ENCODE measurements at places on chromosomes 2 and 18.

DNA sequence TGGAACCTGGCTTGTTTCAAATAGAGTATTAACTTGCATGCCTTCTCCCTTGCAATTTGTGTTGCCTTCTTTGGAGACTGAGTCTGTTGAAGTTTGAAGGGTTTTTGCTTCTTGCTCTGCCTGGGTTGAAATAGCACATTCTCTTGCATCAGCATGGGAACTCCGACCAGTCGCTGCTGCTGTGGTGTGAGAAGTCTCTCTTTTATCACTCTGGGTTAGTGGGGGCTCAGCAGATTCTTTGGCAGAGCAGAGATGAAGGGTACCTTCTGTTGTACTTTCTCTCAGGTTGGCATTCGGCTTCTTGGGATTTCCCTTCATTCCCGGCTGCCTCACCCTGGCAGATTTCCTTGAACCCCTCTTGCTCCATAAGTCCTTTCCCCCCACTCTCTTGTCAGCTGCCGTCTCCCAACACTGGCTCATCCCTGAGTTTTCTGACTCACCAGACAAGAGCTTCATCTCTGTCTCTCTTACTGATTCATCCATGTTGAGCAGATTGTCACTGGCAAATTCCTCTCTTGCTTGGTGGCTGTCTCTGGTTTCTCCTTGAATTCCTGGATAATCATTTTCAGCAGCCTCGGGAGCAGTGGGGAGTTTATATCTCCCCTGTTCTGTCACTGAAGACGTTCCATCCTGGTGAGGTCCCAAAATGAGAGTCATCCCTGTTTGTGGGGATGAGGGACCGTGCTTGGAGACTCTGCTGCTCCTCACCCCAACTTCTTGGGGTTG, 49.9 kb downstream of the ALPK2 start:
- DNase-seq: no peak

GRCh38 chr2:30236591-30237238, 5.4 kb downstream of the LBH start:
- no peak for DNase-seq

GRCh38 chr18:25810736-25811135, 279.7 kb downstream of the SS18 start:
- no peak for DNase-seq

DNA sequence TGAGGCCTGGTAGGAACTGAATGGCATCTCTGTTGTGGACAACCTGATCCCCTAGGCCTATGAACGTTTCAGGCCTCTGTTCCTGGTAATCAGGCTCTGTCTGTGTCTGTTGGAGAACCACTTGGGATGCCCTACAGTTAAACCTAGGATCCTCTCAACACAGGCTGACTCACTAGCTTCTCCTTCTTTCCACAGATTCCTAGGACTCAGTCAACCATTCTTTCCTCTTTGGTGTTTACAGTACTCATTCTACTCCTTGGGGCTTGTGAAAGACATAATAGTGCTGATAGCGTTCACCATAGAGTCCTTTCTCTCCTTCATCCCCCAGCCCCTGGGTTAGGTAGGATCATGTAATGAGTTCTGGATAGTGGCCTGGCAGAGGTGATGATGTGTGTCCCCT, 544.3 kb downstream of the METTL4 start:
- DNase-seq: no peak

DNA sequence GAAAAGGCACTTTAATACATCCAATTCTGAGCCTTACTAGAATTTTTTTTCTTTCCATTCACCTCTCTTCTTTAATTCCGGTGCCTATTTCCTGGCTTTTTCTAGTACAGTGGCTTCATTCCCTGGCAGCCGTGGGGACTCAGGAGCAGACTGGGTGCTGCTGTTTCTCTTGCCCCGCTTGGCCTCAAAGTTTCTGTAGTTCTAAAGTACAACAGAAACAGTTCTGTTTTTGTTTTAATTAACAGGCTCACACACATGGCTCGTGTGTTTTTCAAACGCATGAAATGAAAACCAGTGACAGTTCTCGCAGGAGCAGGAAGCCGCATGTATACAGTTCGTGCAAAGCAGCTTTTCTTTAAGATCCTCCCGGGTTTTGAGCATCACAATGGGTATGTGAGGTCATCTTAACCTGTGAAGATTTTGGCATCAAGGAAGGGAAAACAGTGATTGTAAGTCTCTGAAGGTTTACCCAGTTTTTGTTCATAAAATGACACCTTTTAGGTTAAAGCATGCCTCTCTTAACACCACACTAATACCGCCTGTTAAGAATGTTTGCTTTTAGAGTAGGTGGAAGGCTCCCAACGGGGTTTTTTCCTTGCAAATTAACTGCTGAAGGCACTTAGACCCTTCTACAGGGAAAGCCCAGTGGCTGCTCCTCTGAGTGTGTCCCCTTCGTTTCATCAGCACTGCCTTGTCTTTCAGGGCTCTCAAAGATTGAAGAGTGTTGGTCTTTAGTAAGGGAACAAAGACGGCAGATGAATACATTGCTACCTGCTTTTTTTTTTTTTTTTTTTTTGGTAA, 5.8 kb downstream of the FZD7 start:
- DNase-seq: no peak

GRCh38 chr18:31549416-31549815, 42.3 kb upstream of the TTR start:
- DNase-seq: no peak

DNA sequence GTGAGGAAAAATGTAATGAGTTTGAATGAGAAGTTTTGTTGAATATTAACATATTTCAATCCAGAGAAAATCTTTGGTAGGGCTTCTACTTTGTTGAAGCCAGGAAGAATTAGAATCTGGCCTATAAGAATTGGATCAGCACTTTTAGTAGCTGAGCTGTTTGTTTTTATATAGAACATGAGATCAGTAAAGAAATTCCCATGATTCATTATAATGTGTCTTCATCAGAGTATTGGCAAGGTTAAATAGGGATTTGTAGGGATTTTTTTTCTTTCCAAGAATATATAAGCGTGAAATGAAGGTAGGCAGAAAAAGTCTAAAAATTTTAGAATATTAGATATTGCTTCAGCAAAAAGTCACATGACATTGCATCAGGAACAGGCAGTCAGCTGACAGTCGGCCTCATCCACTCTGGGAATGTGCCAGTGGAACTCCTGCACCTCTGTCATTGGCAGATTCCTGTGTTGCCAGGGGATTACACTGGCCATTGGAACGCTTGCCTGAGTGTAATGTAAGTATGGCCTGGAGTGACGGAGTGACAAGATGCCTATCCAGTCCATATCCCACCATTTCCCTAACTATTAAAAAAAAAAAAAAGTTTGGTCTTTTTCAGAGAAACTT, 60.6 kb downstream of the SERTAD2 start:
- no peak for DNase-seq

- no peak for DNase-seq
These were observed 3.7 kb upstream of the ESPNL start for GRCh38 chr2:238096311-238097011.

- no peak for DNase-seq
These were observed 388 bp downstream of the DTNA start for GRCh38 chr18:34710458-34710914.

- no peak for DNase-seq
These were observed 127.5 kb upstream of the TNP1 start for GRCh38 chr2:216987252-216987821.

DNA sequence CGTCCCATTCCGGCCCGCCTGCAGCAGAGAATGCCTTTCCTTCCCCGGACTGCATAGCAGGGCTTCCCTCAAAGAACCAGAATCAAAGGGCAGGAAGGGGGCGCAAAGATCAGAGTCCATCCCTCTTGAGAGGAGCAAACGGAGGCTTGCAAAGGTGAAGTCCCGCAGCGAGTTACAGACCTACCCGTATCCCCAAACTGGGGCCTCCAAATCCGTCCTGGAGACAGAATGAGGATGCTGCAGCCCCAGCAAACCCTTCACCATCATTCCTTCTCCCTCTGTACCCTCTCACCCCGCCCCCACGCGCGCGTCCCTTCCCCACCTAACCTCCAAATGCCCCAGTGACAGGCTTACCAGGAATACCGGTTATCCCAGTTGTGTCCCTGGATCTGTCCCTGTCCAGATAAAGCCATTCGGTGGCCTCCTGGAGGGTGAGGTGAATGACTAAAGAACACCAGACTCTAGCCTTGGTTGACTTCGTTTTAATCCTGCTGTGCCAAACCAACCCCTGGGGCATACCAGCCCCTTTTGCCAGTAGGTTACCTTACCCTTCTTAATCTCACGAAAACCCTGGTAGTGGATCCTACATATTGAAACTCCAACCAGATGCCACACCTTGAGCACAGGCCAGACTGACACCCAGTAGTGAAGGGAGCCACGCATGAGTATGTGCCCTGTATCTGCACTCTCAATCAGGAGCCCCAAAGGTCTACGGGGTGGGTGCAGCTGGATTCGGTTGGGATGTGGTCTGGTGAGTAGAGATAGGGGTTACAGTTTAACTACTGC, 961 bp upstream of the SLC40A1 start:
- no peak for DNase-seq

GRCh38 chr2:215365184-215365658, 53.4 kb downstream of the ATIC start:
- DNase-seq: no peak

- peak; percentile 10 for DNase-seq
These were observed 183.9 kb upstream of the KLHL14 start for GRCh38 chr18:32956591-32957315.

- DNase-seq: no peak
These were observed 20.1 kb upstream of the FN1 start for GRCh38 chr2:215455958-215456357.

GRCh38 chr18:70296289-70296688, 7.4 kb downstream of the SOCS6 start:
- DNase-seq: no peak

DNA sequence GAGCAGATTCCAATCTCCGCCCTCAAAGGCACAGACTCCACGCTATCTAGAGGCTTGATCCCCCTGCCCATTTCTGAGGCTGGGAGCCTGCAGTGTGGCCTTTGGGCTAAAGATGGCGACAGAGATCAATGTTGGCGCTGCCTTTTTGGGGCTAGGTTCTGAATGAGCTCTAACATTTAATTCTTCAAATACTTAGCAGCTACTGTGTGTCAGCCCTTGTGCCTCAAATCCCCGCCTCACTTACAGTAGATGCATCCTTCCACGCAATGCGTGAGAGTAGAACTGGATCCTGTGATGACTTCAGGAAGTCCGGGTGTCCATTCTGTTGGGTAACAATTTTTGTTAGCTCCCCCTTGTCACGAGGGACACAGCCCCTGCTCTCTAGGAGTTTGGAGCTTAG, 12.4 kb downstream of the IL1F10 start:
- DNase-seq: peak; percentile 26

- no peak for DNase-seq
These were observed 146.7 kb upstream of the SMIM21 start for GRCh38 chr18:75574187-75574586.

- DNase-seq: no peak
These were observed 30.4 kb downstream of the CYTIP start for GRCh38 chr2:157413326-157414035.

DNA sequence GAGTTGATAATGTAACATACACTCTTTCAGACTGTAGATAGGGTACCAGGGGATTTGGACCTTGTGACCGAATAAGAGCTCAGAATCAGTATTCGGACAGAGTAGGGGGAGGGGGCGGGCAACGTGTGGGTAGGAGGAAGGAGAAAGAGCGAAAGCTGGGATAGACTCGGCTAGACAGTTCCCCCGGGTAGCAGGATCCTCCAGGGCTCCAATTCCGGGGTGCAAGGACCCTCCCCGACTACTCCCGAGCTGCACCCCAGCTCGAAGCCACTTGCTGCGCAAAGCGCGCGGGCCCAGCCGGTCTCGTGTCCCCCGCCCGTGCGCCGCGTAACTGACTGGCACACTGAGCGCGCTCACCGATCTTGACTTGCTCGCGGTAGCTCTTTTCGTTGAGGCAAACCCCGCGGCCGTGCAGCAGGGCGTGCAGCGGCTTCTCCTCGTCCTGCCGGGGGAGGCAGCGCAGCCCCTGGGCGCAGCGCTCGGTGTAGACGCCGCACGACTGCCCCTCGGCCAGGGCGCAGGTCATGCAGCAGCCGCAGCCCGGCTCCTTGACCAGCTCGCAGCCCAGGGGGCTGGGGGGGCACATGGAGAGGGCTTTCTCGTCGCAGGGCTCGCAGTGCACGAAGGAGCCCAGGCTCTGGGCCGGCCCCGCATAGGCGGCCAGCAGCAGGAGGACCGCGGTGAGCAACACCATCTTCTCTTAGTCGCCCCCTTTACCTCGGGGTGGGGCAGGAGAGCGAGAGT, 1.1 kb downstream of the IGFBP5 start:
- DNase-seq: no peak

- no peak for DNase-seq
These were observed 5.5 kb downstream of the CCDC102B start for GRCh38 chr18:68803356-68803755.

- DNase-seq: no peak
These were observed 112.2 kb upstream of the FZD5 start for GRCh38 chr2:207881902-207882301.

DNA sequence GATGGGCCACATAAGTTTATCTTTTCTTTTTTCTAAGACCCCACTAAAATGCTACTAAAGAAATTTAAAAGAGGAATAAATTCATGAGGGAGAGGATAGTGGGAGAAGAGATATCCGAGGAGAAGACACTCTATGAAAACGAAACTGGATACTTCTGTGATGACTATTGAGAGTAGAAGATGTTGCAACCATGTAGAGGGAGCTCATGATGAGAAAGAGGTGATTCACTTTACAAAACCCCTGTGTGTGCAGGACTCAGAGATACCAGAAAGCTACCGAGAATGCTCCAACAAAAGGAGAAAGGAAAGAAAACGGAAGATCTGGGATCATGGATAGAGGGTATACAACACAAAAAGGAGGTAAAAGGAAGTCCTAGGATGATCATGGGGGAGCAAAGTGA, 34.9 kb downstream of the SLC38A11 start:
- no peak for DNase-seq

DNA sequence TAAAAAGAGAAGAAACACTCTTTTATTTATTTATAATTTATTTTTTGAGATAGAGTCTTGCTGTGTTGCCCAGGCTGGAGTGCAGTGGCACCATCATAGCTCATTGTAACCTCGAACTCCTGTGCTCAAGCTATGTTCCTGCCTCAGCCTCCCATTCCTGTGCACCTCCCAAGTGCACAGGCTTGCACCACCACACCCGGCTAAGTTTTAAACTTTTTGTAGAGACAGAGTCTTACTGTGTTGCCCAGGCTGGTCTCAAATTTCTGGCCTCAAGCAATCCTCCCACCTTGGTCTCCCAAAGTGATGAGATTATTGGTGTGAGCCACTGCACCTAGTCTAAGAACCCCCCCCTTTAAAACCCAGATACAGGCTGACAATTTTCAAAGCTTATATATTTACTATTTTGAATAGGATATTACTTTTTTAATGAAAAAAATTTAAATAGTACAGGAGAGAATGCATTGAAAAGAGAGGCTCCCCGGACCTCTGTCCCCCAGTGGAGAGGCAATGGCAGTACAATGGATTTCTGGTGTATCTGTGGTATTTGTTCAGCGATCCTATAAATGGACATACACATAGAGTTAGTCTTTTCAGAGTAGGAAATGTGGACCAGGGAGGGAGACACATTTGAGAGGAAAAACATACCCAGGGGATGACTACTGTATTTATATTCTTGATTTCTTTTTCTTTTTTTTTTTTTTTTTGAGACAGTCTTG, 48.1 kb upstream of the CNOT11 start:
- DNase-seq: no peak

- no peak for DNase-seq
These were observed 10.1 kb downstream of the MBOAT2 start for GRCh38 chr2:8993196-8993901.

Measured in OCI-LY7 (cell line).